AG04450 (cell line): ENCODE measurements at places on chromosomes 1 and 21.

GRCh38 chr1:204197068-204197467 is 777 bp upstream of the KISS1 start:
- DNase-seq = no peak

DNA sequence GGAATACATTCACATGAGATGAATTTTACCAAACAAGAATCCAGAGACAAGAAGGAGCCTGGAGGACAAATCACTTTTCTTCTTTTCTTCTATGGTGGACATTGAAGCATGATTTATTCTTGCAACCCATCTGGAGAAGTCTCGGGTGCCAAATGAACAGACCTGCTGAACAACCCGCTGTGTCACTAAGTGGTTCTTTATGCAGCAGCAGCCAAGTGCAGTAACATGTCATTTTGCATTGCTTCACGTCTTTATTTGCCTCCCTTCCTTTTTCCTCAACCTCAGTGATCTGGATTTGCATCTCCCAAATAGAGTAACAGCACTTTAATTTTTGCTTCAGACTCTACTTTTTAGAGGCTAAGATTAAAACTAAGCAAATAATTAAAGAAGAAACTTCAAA is 50.0 kb upstream of the TENT5C start:
- DNase-seq = no peak

DNA sequence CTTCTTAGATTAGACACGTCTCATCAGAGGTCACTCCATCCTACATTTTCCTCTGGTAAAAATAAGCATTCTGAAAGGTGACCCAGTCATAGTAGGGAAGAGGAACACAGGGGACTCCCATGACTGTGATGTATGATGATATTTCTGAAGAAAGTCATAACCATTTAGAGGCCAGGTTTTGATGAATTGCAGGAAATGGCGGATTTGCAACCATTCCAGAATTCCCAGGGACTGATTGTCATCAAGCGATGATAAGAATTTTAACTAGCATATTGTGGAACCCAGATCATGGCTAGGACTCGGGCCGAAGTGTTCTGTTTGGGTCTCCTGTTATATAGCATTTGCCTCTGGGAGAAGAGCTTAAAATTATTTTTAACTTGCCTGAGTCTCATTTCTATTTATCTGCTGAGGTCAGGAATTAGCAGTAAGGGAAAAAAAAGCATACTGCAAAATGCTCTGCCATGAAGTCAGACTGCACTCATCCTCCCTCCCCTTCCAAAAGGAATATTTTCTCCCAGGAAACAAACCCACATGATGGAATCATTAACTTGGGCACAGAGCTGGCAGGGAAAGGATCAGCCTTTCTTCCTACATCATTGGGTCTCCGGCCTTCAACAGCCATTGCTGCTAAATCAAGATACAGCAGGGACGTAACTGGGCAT is 286.7 kb downstream of the HLX start:
- no peak for DNase-seq

DNA sequence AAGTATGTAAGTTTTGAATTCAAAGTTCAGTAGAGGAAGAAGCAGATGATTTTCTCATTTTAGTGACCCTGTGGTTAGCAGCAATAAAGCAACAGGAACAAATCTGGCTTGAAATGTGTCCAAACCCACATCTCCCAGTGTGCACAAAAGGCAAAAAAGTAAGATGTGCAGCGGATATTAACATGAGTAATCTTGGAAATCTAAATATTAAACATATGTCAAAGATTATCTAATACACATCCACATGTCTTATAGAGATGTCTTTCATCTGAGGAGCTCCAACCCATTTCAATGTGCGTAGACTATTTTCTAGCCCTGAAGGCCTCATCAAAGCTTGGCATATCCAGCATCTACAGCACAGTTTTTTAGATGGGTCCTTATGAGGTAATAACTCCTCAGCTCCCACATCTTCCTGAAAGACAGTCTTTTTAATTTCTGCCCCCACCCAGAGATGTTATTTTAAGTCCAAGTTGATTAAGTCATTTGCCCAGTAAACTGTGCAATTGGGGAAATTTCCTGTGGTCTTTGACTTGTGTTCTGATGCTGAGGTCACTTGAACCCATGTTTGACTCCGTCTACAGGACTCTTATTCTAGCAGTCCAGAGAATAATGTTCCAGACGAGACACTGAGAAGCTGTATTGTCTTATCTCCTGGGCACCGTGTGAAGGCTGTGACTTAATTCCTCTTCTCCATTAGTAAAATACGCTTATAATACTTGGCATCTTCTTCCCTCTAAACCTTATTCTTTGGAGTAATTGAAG is 73.7 kb downstream of the LMO4 start:
- peak; percentile 33 for DNase-seq

- DNase-seq = no peak
These were observed 3.8 kb upstream of the HPCAL4 start for GRCh38 chr1:39695016-39695415.

DNA sequence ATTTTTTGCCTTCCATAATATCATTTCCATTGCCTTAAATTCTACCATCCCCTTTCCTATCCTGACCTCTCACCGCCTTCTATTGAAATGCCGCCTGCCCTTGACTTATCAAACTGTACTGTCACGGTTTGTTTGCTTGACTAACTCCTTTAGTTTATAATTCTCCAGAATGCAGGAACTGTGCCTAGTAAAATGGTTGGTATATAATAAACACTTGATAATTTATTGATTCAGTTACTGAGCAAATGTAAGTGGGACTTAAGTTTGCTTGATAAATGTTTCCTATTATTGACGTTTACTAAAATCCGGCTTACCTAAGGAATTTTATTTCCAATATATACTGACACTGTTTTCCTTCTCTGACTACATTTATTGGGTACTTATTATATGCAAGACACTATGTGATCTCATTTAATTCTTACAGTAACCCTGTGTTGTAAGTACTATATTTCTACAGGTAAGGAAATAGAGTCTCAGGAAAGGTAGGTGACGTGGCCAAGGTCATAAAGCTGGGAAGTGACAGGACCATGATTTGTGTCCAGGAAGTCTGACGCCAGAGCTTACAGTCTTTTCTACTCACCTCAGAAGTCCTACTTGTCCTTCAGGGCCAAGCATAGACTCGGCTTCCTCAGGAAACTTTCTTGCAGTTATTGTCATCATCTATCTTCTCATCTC is 35.7 kb downstream of the DPT start:
- DNase-seq = no peak

GRCh38 chr1:6459850-6460265 is 6.1 kb downstream of the TNFRSF25 start:
- no peak for DNase-seq

- DNase-seq = no peak
These were observed 13.4 kb downstream of the SPOCD1 start for GRCh38 chr1:31802190-31803150.

DNA sequence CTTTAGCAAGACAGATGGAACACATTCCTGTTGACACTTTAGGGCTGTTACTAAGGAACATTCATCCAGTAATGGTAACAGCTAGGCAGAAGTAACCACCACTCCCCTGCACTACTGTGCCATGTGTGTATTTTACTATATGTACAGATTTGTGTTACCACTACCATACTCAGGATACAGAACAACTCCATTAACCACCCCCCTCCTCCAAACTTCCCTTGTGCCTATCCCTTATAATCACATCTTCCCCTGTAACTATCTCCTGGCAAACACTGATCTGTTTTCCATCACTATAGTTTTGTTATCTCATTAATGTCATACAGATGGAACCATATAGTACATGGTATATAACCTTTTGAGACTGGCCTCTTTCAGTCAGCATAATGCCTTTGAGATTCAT is 3.9 kb upstream of the POU2F1 start:
- no peak for DNase-seq

GRCh38 chr1:240821925-240822324 is 210.0 kb upstream of the GREM2 start:
- DNase-seq = no peak

GRCh38 chr1:31614414-31615005 is 3.0 kb upstream of the HCRTR1 start:
- DNase-seq = no peak

DNA sequence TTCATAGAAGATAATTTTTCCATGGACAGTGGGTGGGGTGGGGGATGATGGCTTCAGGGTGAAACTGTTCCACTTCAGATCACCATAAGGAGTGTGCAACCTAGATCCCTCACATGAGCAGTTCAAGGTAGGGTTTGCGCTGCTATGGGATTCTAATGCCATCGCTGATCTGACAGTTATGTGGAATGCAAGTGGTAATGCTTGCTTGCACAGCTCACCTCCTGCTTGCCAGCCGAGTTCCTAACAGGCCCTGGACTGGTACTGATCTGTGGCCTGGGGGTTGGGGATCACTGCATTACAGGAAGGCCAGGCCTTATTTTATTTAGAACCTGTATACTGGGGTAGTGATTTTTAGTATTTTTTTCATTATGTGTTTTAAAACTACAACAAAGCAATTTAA is 22.0 kb downstream of the MAN1A2 start:
- DNase-seq = no peak

- DNase-seq = no peak
These were observed 12.5 kb downstream of the KIF17 start for GRCh38 chr1:20705203-20705755.

DNA sequence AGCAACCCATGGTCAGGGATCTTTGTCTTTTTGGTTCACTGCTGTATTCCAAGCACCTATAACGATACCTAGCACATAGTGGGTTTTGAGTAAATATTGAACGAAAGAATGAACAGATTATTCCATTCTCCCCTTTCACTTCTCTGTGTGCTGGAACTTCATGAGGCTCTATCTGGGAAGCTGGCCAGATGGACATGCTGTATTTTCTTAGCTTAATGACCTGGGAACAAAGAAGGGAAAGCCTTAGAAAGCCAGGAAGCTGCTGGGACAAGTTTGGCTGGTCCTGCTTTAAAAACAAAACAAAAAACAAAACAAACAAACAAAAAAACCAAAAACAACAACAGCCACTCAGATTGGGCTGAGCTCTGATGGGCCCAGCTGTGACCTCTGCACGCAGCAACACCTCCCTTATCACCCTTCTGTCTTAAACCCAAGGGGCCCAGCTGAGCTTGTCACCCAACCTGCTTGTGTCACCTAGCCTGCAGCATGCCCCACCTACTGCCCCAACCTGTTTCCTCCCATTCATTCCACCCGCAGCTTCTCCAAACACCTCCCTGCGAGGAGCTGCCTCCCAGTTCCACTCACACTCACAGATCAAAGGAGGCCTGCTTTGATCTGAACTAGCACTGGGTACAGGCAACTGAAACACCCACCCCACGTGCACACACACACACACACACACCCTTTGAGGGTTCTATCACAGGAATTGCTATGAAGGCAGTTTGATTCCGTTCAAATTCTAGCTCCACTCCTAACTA is 37.1 kb downstream of the SLC30A1 start:
- DNase-seq = no peak

- no peak for DNase-seq
These were observed 54.9 kb downstream of the TMEM53 start for GRCh38 chr1:44619261-44619900.

- no peak for DNase-seq
These were observed 24.8 kb upstream of the TMEM51 start for GRCh38 chr1:15128520-15129313.

DNA sequence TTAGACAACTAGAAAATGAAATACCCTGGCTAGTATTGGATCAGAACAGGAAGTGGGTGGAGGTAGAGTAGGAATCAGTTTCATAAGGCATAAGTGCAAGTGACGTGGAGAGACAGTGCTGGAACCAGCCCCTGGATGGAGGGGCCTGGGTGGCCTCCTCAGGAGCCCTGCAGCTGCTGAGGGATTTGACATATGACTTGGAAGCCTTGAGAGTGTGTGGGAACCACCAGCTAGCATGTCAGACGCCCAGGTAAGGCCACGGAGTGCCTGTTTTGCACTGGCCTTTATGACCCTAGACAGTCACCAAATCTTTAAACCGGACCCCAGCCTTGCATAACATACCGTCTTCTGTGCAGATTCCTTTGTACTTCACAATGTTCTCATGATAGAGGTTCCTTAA is 94.4 kb downstream of the RAVER2 start:
- DNase-seq = no peak

DNA sequence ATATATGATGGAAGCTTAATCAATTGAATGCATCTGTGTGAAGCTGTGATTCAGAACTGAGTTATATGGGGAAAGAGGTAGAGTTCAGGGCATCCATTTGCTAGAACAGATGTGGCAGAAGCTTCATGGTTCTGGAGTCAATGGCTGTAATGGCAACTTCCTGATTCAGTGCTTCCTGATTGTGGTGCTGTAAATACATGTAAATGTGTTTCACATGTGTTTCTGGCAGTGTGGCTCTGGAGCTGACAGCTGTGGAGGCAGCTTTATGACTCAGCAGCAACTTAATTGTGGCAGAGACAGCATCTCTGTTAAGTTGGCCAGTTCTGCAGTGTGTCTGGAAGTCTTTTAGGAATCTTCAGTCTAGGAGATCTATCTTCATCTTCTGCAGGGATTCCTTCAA is 226.6 kb upstream of the ZRANB2 start:
- DNase-seq = peak; percentile 3

GRCh38 chr1:165893507-165893906 is 66.1 kb downstream of the UCK2 start:
- DNase-seq = no peak

DNA sequence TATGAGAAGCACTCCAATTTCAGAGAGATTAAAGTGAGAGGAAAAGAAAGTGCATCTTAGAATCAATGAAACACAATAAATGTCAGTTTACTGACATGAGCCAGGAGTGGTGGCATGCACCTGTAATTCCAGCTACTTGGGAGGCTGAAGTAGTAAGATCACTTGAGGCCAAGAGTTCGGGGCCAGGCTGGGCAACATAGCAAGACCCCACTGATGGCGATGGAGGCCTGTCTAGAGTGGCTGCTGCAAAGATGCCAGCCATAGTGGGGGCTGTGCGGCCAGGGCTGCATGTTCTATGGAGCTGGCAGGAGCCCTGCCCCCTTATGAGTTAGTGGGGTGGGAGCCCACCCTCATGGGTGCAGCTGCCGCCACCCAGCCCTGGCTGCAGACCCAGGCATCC is 27.3 kb downstream of the ZCCHC17 start:
- no peak for DNase-seq

GRCh38 chr1:166813508-166814223 is 25.6 kb upstream of the POGK start:
- no peak for DNase-seq

GRCh38 chr21:34795175-34795547 is 126.4 kb downstream of the CLIC6 start:
- no peak for DNase-seq
